ENCODE measurements at places on chromosomes 11 and 22.

DNA sequence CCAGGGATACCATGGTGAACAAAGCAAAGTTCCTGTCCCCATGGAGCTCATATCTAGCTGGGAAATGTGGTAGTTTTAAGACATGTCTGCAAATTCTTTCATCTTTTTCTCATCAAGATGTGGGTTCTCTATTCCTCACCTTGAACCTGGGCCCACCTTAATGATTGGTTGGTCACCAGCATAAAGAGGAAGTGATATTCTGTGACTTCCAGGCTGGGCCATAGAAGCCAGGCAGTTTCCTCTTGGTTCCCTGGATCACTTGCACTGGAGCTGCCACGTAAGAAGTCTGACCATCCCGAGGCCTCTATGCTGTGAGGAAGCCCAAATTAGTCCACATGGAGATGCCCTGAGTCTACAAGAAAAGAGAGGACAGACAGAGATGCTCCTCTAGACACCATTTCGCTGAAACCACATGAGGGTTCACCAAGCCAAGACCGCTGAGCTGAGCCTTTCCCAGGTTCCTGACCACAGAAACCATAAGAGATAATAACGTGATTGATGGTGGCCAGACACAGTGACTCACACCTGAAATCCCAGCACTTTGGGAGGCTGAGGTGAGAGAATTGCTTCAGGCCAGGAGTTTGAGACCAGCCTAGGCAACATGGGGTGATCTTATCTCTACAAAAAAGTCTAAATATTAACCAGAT is 119.5 kb upstream of the ISX start:
- no peak for DNase-seq

DNA sequence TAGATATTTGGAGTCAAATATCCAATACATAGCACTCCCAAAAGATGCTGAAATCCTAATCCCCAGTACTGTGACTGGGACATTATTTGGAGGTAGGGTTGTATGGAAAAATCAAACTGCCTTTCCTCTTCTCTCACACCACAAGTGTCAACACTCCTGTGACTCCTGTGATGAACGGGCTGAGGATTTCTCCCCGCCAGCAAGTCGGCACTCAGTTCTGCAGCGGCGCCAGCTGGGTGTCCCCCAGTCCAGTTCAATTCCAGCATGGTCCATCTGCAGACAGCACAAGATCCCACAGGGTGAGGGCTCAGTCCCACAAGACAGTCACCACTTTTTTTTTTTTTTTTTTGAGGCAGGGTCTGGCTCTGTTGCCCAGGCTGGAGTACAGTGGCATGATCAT is 4.3 kb upstream of the PARVB start:
- DNase-seq = no peak

DNA sequence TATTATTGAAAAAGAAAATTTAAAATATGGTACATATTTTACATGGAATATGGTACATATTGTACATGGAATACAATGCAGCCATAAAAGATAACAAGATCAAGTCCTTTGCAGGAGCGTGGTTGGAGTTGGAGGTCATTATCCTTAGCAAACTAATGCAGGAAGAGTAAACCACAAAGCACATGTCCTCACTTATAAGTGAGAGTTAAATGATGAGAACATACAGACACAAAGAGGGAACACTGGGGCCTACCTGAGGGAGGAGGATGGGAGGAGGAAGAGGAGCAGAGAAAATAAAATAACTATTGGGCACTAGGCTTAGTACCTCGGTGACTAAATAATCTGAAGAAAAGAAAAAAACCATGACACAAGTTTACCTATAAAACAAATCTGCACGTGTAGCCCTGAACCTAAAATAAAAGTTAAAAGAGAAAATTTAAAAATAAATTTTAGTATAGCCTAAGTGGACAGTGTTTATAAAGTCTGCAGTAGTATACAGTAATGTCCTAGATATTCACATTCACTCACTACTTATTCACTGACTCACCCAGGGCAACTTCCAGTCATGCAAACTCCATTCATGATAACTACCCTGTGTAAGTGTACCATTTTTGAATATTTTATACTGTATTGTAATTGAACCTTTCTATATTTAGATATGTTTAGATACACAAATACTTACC is 204.4 kb downstream of the FAM76B start:
- DNase-seq = no peak

- no peak for DNase-seq
Observed at GRCh38 chr22:38213990-38214301, 12.2 kb downstream of the MAFF start.
